ENCODE measurements at places on chromosomes 6 and 20.

DNA sequence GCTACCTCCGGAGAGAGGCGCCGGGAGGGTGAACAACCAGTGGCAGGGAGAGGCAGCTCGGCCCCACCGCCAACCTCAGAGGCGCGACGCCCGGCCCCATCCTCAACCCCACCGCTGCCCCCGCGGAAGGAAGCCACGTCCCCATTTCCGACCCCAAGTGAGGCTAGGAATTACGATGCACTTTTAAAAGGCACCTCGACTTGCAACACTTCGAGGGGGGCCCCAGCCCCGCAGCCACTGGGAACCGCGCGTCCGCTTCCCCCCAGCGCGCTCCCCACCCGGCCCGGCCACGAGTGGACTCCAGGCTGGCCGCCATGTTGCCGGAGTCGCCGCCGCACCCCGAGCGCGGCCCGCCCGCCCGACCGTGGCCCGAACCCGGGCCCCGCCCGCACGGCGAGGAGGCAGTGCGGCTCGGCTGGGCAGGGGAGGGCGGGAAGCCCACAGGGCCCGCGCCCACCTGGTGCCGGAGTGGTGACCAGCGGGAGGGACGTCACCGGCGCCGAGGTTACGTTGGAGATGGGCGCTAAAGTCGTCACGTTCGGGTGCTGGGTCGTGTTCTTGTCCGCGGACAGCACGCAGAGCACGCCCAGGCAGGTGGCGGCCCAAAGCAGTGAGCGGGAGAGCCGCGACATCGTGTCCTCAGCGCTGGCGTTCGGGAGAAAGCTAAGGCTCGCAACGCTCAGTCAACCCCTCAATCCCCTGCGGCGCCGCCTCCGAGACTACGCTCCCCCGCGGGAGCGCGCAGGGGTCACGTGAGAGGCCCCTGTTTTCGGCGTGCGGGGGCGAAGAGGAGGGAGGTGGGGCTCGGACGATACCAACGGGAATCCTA is at the start of gene CD164:
Gene CD164, minus strand, starts transcription at position 721 of the 829 bp plus-strand sequence. Its CDS starts 89 bp downstream, at position 632.
- peak; percentile 97 for DNase-seq

GRCh38 chr6:28943557-28944411 is 20.0 kb upstream of the TRIM27 start:
- peak; percentile 43 for DNase-seq

- DNase-seq: no peak
These were observed 230.5 kb downstream of the ZMYND8 start for GRCh38 chr20:47125758-47126591.

DNA sequence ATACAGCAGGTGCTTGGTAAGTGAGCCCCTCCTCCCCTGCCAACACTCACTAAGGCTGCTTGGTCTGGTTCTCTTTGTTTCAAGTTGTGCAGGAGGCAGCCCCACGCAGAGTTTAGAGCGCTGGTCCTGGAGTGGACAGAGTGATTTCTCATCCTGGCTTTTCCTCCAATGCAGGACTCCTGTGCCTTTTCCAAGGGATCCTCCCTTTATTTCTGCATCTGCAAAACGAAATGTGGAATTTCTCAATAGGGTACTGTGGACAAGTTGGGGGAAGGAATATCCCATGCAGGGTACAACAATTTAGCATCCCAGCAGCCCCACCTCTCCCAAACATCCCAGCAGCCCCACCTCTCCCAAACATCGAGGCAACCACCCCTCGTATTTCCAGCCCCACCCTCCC is 30.6 kb upstream of the CCDC167 start:
- DNase-seq: no peak

DNA sequence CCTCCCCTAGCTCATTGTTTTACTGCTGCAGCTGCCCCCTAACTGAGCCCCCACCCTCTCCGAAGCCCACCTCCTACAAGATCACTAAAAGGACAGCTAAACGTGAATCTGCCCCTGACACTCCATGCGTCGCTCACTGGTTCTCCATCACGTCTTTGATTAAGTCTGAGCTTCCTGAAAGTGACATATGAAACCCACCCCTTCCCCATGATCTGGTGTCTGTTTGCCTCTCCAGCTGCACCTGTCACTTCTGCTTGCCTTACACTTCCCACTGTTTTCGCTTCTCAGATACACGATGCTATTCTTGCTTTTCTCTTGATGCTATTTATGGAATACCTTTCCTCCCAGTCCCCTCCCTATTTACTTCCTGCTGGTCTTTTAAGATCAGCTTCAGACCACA is 8.0 kb upstream of the PERP start:
- no peak for DNase-seq

DNA sequence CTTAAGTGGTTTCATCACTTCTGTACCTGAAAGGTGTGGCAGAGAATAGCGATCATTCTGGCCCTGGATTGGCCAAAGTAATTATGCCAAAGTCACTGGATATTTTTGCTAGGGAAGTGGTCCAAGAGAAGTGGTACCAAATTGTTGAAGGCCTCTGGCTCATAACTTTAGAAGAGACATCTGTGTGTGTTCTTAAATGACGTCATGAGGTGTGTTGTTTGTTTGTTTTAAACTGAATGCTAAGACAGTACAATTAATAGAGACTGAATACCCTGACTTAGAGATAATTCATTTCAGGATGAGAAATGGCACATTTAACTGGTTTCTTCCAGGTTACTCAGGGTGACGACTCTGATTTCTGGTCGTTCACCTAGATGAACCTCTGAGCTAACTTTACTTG is 3.3 kb downstream of the VAPB start:
- no peak for DNase-seq

- no peak for DNase-seq
These were observed 15.6 kb upstream of the MYCT1 start for GRCh38 chr6:152682141-152682540.

DNA sequence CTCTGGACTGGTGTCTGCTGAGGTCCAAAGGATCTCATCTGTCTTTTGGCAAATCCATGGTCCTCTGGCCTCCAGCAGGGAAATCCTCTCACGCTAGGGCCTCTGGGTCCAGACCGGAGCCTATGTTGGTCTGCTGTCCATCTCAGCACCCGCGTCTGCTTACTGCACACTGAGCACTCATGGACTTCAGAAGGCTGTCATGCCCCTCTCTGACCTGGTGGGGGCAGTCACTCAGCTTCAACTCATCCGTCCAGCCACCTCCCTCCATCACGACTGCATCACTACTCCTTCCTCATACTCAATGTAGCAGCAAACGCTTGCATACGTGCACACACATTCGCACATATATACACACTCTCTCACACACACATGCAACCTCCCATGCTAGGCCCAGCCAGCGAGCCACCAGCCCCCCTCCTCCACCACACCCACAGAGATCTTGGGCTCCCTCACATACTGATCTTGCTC is 33.3 kb downstream of the GABRR2 start:
- DNase-seq: no peak

DNA sequence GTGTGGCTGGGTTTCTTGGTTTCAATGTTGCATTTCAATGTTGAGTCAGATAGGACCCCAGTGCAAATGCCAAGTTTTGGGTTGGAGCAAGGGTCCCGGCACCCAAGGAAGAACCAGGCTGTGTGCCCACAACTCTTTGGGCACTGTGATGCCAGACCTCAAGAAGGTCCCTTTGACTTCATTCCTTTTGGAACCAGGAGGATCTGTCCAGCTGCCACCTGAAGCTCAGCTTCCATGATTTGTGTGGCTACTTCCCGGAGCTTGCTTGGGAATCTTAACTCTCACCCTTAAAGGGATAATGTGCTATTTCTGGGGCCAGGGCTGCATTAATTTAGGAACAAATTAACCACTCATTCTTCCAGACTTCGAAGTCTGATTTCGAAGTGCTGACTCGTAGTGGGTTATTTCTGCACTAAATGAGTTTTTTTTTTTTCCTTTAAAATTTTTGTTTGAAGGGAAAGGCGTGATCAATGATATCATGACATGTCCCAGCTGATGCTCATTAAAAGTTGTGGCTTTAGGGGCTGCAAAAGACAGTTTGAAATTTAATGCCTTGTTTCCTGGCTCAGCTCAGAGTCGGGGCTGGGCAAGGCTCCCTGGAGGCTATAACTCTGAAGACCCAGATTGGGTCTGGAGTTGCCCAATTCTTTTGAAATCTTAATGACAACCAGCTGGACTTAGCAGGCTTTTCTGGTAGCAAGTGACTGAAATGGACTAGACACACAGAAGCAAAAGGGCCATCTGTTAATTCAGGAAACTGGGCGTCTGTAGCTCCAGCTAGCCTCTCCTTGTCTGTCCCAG is 24.0 kb upstream of the PHACTR3 start:
- no peak for DNase-seq

DNA sequence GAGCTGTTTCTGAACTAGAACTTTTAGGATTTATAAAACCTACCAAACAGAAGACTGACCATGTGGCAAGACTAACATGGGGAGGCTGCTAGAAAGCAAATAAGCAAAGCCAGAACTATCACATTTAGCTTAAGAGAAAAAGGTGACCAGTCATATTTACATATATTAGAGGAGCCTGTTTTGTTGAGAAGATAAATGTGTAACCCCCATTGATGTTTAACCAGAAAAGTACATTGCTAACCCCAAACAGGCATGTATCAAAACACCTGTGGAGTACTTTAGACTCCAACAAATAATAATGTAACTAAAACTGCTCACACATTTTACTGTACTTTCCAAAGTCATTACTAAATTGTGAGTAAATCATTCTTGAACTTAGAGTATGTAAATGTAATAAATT is 35.0 kb downstream of the AKIRIN2 start:
- DNase-seq: no peak

Measured in caudate nucleus (tissue), 63 donors.